ENCODE measurements at places on chromosomes 11 and 22.

GRCh38 chr11:88249706-88250105, 74.5 kb upstream of the RAB38 start:
- no peak for DNase-seq

- DNase-seq, result no peak
Measured at GRCh38 chr11:130051082-130051481, 18.6 kb upstream of the APLP2 start.

- DNase-seq, result no peak
Measured at GRCh38 chr11:38839071-38839470, 2241.0 kb upstream of the RAG2 start.

GRCh38 chr22:46833228-46833627, 70.8 kb downstream of the TBC1D22A start:
- DNase-seq, result no peak

DNA sequence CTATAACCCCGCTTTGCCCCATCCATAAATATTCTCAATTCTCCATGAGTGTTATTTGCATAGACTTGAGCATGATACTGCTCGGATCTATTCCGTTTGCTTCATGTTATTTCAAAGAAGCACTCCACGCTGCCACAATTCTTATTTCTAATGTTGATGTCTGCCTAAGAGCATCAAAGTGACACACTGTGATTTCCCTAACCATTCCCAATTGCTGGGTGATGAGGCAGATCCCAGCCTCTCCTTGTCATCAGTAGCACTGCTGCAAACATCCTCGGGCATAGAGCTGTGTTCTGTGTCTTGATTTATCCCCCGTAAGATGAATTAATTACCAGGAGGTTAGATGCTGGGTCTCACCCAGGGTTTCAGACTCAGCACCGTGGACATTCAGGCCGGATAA, 178.3 kb upstream of the SEZ6L start:
- no peak for DNase-seq

DNA sequence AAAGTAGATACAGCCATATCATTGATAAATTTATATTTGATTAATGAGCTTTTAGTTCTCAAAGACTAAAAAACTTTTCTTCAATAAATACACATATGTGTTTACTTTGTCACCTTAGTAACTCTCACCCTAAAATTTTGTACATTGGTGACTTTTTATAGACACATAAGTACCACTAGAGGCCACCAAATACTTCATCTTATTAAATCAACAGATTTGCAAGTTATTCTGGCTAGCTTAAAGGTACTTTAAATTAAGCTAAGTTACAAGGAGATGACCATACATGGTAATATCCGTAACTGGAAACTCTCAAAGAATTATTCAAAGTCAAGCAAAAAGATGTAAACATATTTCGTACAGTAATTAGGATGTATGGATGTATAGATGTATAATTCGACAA, 112.2 kb downstream of the SBF2 start:
- no peak for DNase-seq

- no peak for DNase-seq
Measured at GRCh38 chr22:31925056-31925455, 19.3 kb upstream of the YWHAH start.

- DNase-seq, result peak; percentile 76
Measured at GRCh38 chr22:37638391-37639069, 939 bp upstream of the SH3BP1 start.

DNA sequence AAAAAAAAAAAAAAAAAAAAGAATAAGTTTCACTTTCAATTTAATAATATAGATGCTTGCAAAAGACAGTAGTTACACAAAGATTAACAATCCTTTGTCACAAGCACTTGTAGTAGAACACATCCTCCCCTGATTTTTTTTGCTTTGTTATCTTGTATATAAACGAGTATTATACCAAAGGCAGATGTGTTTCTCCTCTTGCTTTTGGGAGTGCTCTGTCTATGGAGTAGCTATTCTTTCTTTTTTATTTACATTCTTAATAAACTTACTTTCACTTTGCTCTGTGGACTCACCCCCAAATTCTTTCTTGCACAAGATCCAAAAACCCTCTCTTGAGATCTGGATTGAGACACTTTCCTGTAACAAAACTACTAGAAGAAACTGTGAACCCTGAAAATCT, 3.4 kb upstream of the MRPL16 start:
- DNase-seq, result no peak

DNA sequence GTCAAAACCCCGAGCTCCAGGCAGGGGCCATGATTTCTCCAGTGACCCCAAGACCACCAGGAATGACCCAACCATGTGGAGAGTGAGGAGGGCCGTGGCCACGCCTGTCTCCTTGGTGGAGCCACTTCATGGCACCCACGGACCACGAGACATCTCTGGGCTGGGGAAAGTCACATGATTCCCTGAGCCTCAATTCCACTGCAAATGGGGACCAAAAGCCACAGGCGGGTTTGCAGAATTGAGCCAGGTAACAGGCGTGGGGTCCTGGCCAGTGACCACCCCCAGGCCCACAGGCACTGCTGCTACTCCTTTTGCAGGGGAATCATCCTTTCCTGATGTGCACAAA, 178.9 kb downstream of the CTTN start:
- no peak for DNase-seq

GRCh38 chr11:7514099-7514591, 346 bp downstream of the PPFIBP2 start:
- no peak for DNase-seq

- DNase-seq, result no peak
Measured at GRCh38 chr22:27750584-27751265, 50.8 kb downstream of the MN1 start.

DNA sequence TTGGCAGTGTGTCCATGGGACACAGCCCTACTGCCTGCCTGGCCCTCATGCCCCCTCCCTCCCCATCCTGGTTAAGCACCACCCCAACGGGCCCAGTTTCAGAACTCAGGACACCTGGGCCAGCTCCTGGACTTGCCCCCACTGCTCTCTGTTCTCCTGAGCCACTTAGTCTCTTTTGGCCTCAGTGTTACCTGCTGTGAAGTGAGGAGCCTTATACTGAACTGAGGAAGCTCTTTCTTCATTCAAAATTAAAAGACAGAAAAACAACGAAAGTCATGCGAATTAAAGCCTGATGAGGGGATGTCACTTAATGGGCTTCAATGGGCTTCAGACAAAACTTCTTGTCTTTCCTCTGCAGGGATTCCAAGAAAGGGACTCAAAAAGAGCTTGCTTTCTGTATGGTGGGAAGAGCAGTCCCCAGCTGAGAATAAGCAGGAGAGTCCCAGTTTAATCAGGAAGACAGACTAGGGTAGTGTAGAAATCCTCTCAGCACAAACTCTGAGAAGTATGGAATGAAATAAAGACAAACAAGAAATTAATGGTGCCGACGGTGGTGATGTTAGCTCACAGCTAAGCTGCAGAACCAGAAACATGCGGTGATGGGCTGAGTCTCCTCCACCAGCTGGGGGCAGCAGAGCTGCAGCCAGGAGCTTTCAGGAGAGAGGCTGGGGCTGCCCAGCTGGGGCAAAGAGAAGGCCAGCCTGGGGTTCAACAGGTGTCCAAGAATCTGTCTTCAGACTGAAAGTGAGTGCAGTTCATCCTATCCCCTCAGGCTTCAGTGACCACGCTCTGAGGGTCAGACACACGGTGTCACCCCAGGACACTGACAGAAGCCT, 101.0 kb downstream of the GGTLC2 start:
- DNase-seq, result peak; percentile 57

DNA sequence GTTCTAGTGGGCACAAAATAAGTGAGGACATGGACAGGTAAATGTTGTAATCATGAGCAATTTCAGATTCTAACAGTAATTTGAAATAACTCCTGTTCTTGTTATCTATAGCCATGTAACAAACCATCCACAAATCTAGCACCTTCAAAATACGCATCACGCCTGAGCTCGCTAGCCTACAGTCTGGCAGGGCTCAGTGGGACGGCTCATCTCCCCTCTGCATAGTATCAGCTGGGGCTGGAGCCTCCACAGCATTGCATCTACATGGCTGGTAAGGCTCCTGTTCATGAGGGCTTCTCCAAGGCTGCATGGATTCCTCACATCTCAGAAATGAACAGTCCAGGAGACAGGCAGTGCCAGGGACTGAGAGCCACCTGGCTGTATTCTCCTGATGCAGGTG, 112.6 kb downstream of the KCNQ1 start:
- DNase-seq, result no peak

- peak; percentile 73 for DNase-seq
Measured at GRCh38 chr11:74453373-74453975, 13.9 kb downstream of the KCNE3 start.

GRCh38 chr11:45576461-45577215, 88.8 kb downstream of the CHST1 start:
- no peak for DNase-seq

DNA sequence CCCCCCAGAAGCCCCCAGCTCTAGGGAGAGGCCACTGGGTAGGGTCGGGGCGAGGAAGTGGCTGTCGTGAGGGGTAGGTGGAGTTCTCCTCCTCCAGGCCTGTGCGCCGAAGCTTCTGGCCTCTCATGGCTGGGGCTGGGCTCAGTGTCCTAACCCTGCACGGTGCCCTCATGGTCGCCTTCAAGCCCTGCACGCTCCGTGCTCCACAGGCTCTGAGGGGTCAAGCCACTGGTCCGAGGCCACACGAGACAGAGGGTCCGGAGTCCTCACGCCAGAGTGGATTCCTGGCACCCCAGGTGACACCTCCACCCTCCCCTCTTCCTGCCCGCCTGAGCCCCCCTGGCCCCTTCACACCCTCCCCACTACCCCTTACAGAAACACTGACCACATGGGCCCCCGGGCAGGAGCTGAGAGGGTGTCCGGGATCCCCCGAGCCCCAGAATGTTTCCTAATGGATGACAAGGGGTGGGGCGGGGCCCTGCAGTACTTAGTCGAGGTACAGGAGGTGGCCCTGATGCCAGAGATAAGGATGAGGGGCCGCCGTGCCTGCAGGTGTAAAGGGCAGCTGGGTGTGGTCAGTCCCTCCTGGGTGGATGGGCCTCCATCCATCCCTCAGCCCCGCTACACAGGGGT, 997 bp upstream of the CDHR5 start:
- no peak for DNase-seq

- DNase-seq, result peak; percentile 22
Measured at GRCh38 chr11:23540101-23540561, 679.9 kb upstream of the CCDC179 start.

GRCh38 chr11:117684731-117685130, 112.3 kb downstream of the DSCAML1 start:
- no peak for DNase-seq

DNA sequence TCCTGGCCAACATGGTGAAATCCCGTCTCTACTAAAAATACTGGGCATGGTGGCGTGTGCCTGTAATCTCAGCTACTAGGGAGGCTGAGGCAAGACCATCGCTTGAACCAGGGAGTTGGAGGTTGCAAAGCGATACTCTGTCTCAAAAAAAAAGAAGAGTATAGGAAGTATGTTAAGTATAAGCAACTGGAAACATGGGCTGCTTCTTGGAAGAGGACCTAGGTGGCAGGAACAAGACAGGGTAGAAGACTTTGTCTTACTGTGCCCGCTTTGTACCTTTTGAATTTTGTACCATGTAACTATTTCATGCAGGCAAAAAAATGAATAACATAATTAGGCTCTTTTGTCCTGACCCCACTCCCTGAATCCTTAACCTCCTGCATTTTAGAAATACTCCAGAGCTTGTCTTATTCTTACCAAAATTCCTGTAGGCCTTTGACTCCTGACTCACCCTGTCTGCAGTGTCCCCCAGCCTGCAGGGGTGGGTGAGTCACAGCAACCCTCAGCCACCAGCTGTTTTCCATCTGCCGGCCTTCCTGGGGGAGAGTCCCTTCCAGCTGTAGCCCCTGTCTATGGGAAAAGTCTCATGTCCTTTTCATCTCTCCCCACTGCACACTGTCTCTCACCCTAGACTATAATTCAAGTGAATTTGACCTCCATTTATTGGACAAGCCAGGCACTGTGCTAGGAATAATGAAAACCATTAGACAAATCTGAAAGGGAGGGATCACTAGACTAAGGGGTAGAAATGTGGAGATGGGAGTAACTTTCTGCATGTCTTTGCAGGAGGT, 41.8 kb downstream of the TXN2 start:
- no peak for DNase-seq

DNA sequence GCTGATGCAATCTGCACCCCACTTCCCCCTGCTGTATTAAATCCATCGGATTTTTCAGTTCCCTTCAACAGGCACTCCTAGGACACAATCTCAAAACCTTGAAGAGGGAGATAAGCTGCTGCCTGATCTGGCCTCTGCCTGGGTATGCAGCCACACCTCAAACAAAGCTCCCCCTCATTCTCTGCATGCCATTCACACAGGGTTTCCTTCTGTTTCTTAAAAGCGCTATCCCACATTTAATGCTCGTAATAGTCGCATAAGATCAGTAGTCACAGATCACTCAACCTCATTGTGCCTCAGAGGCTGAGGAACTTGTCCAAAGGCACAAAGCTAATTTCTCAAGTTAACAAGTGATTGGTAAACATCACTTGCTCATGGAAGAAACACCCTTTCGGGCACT, 34.0 kb downstream of the UQCR10 start:
- no peak for DNase-seq

GRCh38 chr11:113615098-113615497, 91.0 kb downstream of the TMPRSS5 start:
- DNase-seq, result no peak

DNA sequence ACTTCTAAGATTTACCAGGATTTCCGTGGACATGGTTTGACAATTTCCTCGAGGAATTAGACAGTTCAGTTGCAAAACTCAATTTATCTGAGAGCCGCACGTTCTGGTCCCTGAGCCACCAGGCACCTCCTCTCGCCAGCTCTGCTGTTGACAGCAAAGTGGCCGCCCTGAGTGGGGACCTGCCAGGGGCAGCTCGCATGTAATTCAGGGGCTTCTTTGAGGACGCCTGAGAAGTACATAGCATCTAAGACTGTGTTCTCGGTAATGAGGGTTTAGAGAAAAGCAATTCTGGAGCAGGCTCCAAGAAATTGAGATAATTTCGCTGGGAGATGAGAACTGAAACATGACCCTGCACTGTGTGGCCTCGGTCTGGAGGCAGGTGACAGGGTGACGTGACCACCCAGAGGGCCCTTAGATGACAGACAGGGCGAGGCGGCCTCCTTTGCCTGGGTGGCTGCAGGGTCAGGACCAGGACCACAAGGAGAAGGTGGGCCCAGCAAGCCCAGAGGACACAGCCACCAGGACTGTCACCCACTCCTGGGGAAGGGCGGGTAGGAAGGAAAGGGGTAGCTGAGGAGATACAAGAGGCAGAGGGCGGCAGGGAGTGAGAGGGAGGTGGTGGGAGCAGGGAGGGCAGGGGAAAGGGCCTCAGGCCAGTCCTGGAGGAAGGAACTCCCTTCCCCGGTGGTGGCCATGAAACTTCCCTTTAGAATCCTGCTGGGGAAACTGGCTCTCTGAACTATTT, 55.0 kb downstream of the RTL6 start:
- no peak for DNase-seq

- no peak for DNase-seq
Measured at GRCh38 chr11:112534208-112534607, 273.5 kb upstream of the PLET1 start.

Data from activated CD8-positive, alpha-beta T cell treated with anti-CD3 and anti-CD28 coated beads, Interleukin-2, amount 10 ng/mL, durations not matched to agents 7 days and 5 days (primary cell).